Fibroblast of mammary gland (primary cell): ENCODE measurements at places on chromosomes 7 and 10.

DNA sequence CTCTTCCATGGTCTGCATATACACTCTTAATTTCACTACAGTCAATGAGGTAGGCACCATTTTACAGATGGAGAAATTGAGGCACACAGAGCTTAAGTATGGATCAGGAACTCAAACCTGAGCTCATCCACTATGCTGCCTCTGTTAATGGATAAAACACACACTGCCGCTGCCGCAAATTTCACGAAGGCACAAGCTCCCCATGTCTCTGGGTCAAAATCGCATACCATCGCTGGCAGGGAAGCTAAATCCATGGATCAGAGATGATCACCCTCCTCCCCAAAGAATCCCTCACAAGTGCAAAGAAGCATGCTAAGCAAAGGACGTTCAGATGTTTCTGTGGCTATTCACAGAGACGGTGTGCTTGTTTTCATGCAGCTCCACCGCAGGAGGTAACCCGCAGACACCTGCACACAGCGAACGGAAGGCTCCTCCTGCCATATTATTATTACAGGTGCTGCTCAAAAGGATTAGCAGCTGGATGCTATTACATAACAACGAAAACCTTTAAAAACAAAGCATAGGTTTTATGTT lies 109.3 kb downstream of the UBE2H start:
- no peak for DNase-seq

DNA sequence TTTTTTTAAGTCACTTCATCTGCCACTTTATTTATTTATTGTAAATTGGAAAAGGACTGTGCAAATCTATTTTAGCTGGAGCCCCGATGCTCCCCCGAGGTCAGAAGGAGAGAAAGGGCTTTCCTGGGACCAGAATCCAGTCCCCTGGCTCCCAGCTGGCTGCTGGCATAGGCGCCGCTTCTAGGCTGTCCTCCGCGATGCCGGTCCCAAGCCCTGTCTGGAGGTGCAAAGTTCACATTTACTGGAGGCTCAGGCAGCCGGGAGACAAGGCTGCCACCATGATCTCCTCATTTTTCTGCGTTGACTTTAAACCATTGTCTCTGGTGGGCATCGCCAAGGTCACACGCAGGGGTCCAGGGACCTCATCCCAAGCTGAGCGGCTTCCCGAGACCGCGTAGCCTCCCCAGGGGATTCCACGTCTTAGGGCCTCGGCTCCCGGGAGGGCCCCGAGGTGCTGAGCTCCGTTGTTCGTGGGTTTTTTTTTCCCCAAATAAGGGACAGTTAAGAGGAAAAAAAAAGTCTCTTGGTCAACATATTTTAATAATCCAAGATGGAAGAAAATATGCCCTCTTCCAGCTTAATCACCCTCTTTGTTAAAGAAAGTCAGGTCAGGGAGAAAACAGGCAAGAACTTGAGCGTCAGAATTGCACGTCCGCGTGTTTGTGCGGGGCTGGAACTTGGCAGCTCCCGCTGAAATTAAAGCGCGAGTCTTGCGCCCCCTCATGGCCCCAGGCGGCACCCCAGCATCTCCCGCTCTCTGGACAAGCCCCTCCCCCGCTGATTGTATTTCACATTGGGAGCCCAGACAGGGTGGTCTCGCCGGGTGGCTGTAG lies 11.9 kb downstream of the RGR start:
- DNase-seq, result peak; percentile 44

DNA sequence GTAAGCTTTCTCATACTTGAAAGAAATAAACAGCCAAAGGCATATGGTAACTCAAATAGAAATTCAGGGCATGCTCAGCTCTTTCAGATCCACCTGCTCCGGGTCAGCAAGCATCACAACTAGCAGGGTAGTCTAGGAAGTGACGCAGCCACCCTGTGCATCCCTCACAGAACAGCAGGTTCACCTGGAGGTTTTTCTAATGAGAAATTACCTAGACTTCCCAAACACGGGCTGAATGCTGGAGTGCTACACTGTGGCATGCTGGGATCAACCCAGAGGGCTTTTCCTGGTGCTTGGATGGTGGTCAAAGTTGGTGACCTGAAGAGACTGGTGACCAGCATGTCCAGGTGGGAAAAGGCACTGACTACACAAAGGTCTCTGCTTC lies 66.8 kb upstream of the DNAJB6 start:
- no peak for DNase-seq

- no peak for DNase-seq
Measured at GRCh38 chr10:120927352-120927751, 76.2 kb downstream of the WDR11 start.

GRCh38 chr10:15457382-15457781 lies 86.3 kb upstream of the FAM171A1 start:
- DNase-seq, result no peak

GRCh38 chr10:25633542-25633941 lies 300.5 kb upstream of the MYO3A start:
- no peak for DNase-seq

GRCh38 chr7:49631071-49631815 lies 142.2 kb upstream of the VWC2 start:
- DNase-seq, result no peak

DNA sequence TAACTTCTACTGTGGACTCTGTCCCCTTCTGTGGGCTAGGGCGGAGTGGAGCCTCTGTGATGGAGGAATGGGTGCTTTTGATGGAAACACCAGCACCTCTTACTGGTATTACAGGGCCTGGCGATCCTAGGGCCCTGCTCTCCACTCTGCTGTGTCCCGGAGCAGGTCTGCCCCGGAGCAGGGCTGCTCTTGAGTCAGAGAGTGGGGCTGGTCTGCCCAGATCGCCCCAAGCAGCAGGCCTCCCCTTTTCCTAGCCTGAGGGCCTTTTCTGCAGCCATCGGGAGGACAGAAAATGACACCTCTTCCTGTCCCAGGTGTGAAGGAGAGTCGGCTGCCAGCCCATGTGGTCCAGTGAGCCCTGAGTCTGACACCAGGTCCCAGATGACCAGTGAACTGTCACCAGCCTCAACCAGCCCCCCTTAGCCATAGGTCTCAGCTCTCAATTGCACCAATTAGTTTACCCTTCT lies 1.4 kb downstream of the ZNF282 start:
- DNase-seq, result peak; percentile 31

- no peak for DNase-seq
Measured at GRCh38 chr10:3020311-3020710, 47.0 kb upstream of the PFKP start.

DNA sequence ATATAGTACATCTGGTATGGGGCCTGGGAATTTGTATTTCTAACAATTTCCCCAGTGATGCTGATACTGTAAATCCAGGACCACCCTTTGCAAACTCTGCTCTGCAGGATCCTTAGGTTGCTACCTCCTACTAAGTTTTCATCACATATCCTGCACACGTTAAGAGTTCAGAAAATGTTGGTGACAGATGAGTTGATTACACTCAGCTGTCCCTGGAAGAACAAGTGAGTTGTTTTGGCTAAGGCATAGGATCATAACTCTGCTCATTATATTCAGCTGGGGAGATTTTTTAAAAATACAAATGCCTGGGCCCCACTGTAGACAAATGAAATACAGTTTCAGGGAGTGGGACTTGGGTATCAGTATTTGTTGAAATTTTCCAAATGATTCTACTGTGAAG lies 274.6 kb upstream of the HABP2 start:
- no peak for DNase-seq

DNA sequence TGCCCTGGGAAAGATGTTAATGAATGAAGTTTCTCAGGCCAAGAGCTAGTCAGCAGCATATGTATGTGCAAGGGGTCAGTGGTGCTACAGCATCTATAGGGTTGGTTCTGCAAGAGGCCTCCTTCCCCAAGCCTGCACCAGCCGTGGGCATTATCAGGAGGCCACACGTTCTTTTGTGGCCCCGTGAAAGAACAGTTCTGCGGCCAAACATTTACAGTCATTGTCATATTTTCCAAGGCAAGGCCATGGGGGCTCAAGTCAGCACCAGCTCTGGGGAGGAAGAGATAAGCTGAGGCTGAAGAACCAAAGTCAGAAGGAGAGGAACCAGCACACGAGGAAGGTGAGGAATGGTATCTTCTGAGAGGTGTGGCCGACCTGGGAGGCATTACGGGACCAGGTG lies 54.4 kb upstream of the TMEM72 start:
- no peak for DNase-seq

DNA sequence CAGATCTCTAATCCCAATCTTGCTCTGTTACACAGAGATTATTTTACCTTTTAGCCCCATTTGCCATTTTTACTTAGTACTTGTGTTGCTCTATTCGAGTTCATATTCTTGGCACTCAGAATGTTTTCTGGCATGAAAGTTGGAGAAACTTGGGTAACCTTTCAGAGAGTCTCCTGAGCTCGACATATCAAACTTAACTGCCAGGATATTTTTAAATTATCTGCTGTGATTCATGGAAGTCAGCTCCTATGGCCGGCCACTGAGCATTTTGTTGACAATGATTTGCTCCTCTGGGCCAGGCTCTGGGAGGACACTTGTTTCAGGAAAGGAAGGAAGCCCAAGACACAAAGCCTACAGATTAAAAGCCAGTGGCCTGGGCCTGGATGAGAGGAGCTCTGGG lies 396.7 kb downstream of the TNS3 start:
- DNase-seq, result no peak
